ENCODE measurements at places on chromosomes 5 and 9.

DNA sequence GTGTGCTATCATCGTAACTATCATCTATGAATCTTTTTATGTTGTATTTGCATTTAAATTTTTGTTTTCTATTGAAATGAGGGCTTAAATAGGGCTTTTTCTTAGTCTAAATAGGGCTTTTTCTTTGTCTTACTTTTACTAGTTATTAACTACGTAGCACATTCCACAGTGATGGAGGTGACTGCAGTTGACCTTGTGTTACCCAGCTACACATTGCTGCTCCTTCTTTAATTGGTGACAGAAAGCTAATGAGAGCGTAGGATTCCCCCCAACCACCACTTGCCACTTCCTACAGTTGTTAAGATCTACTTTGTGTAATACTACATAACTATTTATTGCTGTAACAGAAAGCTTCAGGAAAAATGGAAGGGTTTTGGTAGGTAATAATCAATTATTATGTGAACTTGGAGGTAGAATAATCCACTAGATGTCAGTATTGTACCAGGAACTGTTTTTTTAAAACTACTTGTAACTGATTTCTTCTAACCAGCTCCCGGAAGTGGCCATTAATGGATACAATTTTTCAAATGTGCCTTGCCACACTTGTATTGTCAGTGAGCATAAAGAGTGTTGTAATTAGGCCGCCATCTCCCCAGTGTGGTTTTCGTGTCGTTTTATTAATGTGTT is 18.0 kb downstream of the MTRR start:
- peak; percentile 37 for DNase-seq

GRCh38 chr9:109967651-109968642 is 187.9 kb downstream of the PALM2AKAP2 start:
- no peak for DNase-seq

DNA sequence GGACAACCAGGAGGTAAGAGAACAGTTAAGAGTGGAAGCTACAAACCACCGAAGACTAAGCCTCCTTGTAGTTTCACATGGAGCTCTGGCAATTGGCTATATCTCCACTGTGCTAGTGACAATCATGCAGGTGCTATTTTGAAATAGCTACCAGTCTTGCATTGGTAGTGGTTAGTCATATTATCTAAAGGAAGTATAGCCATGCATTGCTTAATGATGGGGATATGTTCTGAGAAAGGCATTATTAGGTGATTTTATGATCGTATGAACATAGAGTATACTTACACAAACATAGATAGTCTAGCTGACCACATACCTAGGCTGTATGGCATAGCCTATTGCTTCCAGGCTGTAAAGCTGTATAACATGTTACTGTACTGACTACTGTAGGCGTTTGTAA is 28.4 kb downstream of the HSDL2 start:
- no peak for DNase-seq

DNA sequence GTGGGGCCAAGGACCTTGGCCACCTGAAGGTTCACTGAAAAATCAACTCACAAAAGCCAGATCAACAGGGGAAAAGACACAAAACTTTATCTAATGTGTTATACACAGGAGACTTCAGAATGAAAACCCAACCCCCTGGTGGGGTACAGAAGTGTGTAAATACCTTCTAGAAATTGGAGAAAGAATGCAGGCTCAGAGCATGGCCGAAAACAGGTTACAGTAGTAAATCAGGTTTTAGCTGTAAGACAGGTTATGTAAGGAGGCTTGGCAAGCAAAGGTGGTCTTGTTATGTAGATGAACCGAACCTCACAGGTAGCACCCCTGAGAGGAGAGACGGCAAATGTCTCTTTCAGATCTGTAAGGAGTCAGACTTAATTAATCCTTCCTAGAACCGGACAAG is 10.0 kb downstream of the CEMIP2 start:
- DNase-seq: no peak

- DNase-seq: peak; percentile 29
These were observed 16.3 kb downstream of the LARP1 start for GRCh38 chr5:154771383-154771901.

- no peak for DNase-seq
These were observed at the start of gene ADAMTS12 for GRCh38 chr5:33891788-33892619. ADAMTS12 (minus strand) TSS chr5:33891990; CDS start chr5:33891856, 134 bp downstream.

GRCh38 chr5:62259699-62260250 is 46.2 kb upstream of the KIF2A start:
- DNase-seq: no peak

- DNase-seq: no peak
These were observed 105.1 kb upstream of the SLC25A48 start for GRCh38 chr5:135729321-135729786.

DNA sequence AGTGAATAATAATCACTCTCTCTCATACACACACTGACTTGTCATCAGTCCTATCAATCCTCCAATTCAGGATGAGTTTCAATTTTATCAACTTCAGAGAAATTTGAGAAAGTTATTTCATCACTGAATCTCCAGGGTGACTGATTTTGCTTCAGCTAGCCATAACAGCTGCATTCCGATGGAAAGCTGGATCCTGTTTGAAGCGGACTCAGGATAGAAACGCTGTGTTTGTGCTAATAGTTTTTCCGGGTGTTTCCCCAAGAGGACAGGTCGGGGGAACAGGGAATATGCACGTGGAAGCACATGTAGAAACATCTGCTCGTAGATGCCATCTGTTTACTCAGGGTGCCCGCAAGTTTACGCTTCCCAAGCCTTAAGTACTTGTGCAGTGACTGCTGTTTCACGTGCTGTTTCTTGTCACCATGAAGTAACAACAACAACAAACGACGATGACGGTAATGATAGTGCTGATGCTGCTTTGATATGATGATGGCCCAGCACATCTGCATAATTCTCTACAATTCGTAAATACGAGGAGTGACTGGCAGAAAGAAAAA is 263.7 kb upstream of the DAPK1 start:
- DNase-seq: no peak

GRCh38 chr9:135590486-135591079 is 29.0 kb downstream of the PAEP start:
- DNase-seq: no peak

DNA sequence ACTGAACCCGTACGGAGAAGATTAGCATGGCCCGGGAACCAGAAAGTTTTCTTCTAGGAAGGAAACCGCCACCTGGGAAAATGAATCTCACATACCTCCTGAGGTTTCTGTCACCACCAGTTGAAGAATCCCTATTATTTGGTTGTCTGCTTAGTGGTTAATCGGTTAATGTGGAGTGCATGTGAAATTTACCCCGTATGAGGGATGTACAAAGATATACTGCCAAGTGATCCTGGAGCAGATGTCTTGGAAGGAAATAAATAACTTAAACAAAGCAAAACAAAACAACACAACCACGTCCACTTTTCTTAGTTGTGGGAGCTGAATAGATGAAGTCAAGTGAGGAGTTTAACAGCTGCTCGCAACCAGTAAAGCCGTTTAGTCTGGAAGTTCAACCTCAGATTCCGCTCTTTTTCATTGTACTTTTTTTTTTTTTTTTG is 3.8 kb downstream of the DMRT2 start:
- no peak for DNase-seq

GRCh38 chr5:113091622-113092021 is 115.0 kb downstream of the DCP2 start:
- no peak for DNase-seq

- DNase-seq: no peak
These were observed 11.9 kb downstream of the LCN1 start for GRCh38 chr9:135533113-135533512.

DNA sequence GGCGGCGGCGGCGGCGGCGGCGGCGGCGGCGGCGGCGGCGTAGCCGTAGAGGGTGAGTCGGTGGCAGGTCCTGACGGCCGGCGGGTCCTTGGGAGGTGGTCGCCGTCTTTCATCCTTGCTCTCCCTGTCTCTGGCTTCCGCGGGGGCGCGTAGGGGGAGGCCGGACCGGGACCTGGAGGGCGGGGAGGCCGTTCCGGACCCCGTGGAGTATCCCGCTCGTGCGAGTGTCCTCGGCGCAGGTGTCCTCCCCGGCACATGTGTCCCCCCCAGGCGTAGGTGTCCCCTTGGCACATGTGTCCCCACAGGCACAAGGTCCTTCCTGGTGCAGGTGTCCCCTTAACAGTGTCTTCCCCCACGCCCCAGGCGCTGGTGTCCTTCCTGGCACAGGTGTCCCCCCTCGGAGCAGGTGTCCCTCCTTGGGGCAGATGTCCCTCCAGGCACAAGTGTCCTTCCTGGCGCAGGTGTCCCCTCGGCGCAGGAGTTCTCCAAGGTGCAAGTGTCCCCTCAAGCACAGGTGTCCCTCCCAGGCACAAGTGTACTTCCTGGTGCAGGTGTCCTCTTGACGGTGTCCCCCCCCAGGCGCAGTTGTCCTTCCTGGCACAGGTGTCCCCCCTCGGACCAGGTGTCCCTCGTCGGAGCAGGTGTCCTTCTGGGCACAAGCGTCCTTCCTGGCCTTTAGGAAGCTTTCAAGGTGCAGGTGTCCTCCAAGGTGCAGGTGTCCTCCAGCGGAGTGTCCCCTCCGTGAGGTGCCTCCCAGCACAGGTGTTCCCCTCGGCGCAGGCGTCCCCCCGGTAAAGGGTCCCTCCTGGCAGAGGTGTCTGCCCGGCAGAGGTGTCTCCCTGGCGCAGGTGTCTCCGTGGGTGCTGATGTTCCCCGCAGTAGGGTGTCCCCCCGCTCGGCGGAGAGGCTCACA is 519 bp downstream of the EXOC3 start:
- no peak for DNase-seq

DNA sequence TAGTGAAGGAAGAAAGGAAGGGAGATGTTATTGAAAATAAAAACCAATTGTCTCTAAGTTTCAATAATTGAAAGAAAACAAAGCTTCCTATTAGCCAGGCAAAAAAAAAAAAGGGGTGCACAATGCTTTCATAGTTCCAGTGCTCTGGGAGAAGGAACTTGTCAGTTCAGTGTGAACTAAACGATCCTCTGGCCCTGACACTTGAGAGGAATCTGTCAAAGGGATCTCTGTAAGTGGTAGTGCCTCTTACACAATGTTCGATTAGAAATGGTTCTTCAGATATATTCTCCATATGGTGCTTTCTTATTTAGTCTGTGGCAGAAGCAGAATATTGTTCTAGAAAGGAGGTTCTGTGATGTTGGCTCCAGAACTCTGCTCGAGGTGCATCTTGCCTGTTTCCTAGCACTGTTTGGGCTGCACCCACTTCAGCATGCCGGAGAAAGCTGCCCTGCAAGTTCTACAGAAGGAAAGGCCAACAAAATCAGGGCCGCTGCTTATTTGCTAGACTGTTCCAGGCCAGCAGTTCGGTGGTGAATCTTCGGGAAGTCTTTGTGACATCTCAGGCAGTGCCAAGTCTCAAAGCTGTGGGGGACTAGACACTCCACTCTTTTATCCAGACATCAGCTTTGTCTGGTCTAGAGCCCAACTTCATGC is 90.9 kb downstream of the PIK3R1 start:
- no peak for DNase-seq

DNA sequence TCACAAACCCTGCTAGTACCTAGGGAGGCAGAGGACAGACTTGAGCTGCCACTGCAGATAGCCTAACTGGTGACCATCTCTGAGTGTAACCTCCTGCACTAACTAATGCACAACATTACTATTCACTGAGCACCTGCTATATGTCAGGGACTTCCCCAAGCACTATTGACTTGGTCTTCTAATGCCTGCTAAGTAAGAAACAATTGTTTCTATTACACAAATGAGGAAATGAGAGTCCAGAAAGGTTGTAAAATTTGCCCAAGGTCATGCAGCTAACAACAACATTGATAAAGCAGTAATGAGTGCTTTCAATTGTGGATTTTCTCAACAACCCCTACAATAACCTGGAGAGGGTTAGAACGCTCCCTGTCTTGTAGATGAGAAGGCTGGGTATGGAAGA is 183.7 kb downstream of the ZNF462 start:
- no peak for DNase-seq

DNA sequence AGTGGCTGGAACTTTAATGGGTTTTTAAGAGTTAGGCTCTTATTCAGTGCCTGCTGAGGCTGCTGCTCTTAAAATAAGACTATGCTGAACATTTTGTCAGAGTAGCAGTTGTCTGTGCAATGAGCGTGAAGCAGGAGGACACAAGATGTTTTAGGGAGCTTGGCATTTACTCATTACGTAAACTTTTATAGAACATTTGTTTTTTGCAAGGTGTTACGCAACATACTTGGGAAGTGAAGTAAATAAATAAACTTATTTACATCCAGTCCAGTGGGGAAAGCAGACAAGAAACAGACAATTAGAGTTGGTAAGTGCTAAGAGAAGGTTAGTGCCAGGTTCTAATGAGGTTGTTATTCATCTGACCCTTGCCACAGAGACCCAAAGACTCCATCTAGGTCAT is 226.0 kb downstream of the HINT1 start:
- DNase-seq: no peak

- DNase-seq: no peak
These were observed 173.8 kb downstream of the MAST4 start for GRCh38 chr5:66769839-66770617.

DNA sequence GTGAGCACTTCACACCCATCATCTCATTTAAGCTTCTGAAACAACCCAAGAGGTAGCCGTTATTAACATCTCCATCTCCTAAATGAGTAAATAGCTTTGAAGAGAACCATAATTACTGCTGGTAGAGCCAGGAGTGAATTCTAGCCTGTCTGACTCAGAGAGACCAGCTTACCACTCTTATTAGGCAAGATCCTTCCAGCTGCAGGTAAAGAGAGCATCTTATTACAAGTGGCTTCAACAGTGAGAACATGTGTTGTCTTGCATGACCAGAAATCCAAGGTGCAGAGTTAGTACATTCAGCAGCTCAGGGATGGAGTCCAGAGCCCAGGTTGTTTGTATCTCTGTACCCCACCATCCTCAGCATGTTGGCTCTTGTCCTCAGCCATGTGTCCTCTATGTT is 10.9 kb upstream of the AFAP1L1 start:
- no peak for DNase-seq

All from NCI-H446 (cell line).